ACHN (cell line): ENCODE measurements at places on chromosomes 13 and 19.
A peak's percentile ranks its signal among the peaks of the same experiment; 100 is the strongest.

- DNase-seq, result peak; percentile 44
Measured at GRCh38 chr19:3210347-3211017, 14.0 kb upstream of the CELF5 start.

DNA sequence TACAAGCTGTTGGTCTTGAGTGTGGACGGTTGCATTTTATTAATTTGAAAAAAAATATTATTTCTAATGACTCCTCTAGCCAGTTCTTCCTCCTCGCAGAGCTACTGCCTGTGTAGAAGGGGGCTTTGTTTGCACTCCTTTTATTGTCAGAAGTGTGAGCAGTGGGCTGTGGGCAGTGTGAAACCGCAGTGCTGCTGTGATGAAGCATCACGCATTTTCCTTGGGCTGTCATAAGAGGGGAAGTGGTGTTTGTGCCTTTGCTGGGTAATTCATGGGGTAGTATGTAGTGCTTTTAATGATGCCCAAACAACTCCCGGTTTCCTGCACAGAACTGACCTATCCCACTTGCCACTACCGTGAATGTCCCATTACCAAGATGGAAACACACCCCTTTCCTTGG lies 357.3 kb downstream of the ZNF536 start:
- DNase-seq, result no peak

GRCh38 chr19:51010066-51010795 lies 8.8 kb upstream of the KLK8 start:
- no peak for DNase-seq

DNA sequence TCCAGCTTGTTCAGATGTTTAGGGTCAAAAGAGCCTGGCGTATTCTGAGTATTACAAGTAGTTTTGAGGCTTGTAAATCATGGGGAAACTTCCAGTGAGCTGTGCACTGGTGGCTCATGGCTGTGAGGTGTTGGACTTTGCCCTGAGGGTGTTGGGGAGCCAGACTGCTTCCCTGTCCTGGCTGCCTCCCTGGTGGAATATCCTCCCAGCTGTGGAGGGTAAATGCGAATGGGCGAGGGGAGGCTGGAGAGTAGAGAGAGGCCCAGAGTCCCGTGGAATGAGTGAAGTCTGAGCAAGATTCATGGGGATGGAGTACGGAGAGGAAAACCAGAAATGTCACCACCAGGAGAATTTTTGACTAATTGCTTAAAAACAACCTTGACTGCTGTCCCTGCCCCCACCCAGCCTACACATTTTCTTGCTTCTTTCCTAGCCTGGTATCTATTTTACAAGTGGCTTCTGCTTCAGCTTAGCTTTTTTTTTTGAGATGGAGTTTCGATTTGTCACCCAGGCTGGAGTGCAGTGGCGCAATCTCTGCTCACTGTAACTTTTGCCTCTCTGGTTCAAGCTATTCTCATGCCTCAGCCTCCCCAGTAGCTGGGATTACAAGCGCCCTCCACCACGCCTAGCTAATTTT lies 3.7 kb downstream of the SNRPA start:
- no peak for DNase-seq

- no peak for DNase-seq
Measured at GRCh38 chr19:29172302-29172701, 40.6 kb downstream of the UQCRFS1 start.

GRCh38 chr19:8028951-8029491 lies 23.5 kb upstream of the CCL25 start:
- DNase-seq, result no peak

DNA sequence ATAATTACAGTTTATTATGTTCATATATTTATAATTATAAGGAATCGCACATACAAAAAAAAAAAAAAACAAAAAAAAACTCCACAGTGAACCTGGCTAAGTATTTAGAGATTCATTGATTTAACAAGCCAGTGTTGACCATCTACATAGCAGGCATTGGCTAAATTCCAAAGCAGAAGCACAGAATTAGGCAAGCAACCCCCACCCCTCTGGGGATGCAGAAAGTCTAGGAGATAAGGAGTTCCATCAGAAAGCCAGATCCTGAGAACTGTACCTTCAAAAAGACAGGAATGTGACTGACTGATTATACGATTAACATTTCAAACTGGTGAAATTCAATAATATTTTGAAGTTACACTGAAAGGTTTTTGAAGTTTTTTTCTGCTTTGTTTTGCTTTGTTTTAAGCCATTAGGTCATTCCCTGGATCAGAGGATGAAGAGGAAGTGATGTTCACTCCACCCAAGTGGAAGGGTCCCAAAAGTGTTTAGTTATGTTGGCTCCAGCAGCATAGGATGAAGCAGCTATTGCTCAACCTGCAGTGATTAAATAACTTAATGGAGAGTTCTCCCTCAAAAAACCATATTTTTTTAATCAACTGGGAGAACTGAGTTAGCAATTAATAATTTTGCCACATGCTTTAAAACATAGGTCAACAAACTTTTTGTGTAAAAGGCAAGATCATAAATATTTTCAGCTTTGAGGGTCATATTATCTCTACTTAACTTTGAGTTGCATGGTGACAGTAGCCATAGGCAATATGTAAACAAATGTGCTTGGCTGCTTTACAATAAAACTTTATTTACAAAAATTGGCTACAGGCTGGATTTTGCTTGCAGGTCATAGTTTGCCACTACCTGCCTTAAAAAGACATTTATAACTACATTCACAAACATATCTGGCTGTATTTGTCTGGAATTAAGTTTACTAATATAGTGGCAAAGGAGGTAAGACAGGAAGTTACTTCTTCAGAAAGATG lies 49.6 kb downstream of the DOCK9 start:
- no peak for DNase-seq

DNA sequence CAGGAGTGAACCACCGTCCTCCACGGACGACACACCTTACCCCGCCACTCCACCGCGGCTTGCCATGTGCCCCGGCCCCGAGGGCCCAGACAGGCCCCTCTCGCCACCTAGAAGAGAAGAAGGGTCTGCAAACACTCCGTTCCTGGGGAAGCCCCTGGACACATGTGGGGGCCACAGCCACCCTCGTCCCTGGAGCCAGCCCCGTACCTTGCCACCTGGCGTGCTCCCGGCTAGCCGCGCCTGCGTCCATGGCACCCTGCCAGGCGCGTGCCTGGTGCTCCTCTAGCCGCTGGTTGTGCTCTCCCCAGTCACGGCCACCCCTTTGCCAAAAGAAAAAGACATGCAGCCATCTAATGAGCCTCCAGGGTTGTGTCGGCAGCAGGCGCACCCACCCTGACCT lies 19.9 kb upstream of the TINCR start:
- no peak for DNase-seq

- DNase-seq, result no peak
Measured at GRCh38 chr19:2574971-2575630, 99.2 kb downstream of the GADD45B start.

GRCh38 chr19:5234412-5234811 lies 106.2 kb downstream of the PTPRS start:
- no peak for DNase-seq

GRCh38 chr19:42411581-42412178 lies 15.5 kb downstream of the LIPE start:
- DNase-seq, result no peak

- DNase-seq, result no peak
Measured at GRCh38 chr19:53980539-53981375, 10.7 kb upstream of the CACNG6 start.

GRCh38 chr13:23159205-23159759 lies 21.5 kb upstream of the SGCG start:
- DNase-seq, result peak; percentile 41

DNA sequence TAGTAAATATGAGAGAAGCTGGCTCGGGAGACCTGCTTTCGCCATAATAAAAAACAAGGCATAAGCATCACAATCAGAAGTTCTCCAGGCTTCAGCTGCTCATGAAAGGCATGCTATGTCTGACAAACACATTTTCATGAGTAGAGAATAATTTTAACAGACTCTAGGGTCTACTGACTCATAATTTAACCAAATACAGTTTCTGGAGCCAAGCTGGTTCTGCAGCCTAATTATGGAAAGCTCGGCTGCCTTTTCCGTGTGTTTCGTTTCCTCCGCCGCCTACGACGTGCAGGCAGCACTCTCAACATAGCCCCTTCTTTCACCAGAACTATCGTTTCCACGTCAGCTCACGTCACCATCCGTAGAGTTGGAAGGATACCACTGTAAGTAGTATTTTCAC lies 5.7 kb downstream of the MCF2L start:
- DNase-seq, result no peak

DNA sequence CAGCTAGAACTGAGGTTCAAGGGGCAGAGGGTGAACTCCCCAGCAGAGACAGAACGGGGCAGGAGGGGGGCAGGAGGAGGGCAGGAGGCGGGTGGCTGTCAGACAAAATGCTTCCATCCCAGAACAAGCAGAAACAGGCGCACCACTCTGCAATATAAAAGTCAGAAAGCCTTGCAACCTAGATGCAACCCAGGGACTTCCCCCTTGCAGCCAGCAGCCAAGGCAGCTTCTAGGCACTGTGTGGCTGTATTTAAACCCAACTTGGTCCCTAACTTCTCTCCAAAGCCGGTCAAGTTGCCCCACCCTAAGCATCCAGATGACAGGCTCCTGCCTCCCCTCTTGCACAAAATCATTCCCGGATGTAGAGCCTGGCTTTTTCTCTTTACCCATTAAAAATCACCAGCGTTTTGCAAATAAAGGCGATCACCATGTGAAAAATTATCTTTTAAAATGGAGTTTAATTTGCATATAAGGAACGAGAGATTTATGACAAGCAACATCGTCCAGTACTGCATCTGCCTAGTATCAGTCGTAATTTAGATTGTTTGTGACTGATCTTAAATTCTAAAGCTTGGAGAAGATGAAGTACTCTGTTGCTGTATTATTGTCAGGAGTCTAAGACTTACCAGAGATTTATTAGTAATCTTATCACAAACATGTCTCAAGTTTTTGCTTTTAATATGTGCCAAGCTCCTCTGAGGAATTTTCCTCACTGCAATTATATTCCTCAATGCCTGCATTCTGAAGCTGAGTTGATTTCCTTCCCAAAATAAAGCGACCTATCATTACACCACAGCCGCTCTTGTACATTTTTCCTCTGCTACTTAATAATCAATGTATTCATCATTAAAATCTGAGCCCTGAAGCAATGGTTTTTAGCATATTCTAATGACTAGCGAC lies 307.1 kb upstream of the ZNF507 start:
- DNase-seq, result no peak

DNA sequence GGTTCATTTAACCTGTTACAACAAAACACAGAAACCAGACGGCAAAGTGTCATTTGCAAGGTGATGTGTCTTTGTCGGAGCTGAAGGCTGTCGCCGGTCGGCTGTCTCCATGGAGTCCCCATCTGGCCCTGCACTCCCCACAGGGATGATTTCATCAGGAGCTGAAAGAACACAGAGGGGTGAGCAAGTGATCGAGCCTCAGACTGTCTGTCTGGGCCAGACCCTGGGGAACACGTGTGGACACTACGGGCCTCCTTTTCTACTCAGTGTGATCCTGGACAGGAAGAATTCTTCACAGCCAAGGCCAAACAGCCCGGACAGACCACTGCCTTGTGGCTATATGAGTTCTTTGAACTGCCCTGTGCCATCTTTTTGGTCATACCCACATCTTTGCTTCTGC lies 85.1 kb downstream of the RNASEH2B start:
- no peak for DNase-seq

- no peak for DNase-seq
Measured at GRCh38 chr13:39712626-39713025, 57.2 kb downstream of the COG6 start.

DNA sequence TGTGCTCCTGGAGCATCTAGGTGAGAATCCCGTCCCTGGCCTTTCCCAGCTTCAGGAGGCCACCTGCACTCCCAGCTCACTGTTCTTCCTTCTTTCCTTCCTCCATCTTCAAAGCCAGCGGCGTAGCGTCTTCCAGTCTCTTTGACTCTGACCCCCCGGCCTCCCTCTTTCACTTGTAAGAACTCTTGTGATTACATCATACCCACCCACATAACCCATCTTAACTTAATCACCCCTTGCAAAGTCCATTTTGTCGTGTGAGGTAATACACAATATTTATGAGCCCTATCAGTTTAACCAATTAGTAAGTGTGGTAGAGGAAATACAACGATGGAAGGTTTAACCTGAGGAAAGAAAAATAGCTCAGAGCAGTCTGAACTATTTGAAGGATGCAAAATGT lies 4.6 kb upstream of the CDC16 start:
- no peak for DNase-seq

GRCh38 chr19:18682807-18683108 lies 722 bp upstream of the CRTC1 start:
- no peak for DNase-seq

GRCh38 chr13:24254146-24254841 lies 55.1 kb upstream of the C1QTNF9 start:
- DNase-seq, result no peak

DNA sequence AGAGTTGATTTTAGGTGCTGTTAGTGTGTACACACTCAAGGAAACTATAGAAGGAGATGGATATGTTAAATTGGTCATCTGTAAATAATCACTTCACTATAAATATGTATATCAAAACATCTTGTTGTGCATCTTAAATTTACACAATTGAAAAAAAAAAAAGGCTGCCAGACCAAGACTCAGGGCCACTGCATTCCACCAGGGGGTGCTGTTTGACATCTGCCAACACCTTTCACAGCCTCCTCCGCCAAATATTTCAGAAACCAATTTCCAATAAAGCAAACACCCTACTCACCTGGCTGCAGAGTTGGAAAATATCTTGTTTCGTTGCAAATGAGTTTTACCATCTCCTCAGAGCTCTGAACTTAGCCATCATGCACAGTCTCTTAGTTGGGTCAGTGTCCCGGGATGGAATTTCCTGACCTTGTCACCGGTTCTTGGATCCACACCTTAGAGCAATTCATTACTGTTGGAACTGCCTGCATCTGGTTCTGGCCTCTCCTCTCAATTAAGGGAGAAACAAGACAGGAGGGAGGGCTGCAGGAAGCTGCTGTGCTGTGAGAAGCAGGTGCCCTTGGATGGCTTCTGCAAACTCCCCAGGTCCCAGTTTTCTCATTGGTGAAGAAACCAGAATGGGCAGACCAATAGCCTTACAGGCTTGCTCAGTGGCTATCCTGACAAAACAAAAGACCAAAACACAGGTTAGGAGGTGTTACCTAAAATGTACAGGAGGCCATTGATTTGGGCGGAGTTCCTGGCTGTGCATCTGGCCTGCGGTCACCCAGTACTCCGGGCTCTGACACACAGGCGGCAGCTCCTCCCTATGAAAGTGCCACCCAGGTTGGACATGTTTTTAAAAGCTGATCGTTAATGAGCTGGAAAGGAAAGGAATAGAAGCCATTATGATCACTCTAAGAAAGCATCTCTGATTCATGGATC lies 746.6 kb downstream of the UQCRFS1 start:
- DNase-seq, result peak; percentile 46

GRCh38 chr13:44764302-44764692 lies 188.2 kb upstream of the TSC22D1 start:
- DNase-seq, result no peak
